Neuronal stem cell (in vitro differentiated cells): ENCODE measurements at places on chromosomes 7 and 10.

DNA sequence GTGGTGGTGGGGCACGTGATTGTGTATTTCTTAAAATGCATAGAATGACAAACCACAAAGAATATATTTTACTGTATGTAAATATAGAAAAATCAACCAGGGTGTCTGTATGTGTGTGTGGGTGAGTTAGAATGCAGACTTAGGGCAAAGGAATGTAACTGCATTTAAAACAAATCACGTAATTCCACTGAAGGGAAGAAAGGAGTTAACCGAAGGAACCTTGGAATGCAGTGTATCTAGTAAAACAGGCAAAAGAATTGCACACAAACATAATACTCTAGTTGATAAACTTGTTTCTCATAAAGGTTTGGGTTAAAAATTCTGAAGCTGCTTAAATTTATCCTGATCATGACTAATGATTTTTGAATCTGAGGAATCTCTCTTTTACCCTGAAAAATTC is 134.9 kb downstream of the ADRA2A start:
- H3K36me3 ChIP-seq = no peaks in the 10 kb centered on the region
- H3K27me3 ChIP-seq = no peaks in the 10 kb centered on the region
- no peak for DNase-seq
- H3K27ac ChIP-seq = no peak overlapping the region
- no peaks in the 10 kb centered on the region for H3K4me1 ChIP-seq

GRCh38 chr10:74691164-74691563 is 135.2 kb upstream of the KAT6B start:
- no peaks in the 10 kb centered on the region for H3K36me3 ChIP-seq
- H3K4me1 ChIP-seq = no peaks in the 10 kb centered on the region
- no peak for DNase-seq
- H3K4me3 ChIP-seq = no peak overlapping the region

DNA sequence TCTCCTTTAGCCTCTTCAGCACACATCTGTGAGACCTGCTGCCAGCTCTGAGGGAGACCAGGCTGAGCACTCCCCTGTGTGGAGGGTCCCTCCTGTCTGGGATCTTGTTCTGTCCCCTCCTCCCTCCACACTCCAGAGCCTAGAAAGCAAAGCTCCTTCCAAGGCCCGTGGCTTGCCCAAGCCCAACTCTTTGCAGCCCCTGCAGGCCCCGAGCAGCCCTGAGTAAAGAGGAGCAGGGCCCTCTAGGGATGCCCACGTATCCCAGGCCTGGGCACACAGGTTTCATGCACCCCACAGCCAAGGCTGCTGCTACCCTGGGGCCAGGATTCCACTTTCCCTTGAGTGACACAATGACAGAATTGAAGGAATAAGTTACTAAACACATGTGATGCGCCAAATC is 24.0 kb downstream of the COBL start:
- no peaks in the 10 kb centered on the region for H3K4me1 ChIP-seq
- H3K4me3 ChIP-seq = no peak overlapping the region
- H3K27ac ChIP-seq = no peak overlapping the region
- no peaks in the 10 kb centered on the region for H3K27me3 ChIP-seq

GRCh38 chr7:3955751-3956696 is 655.0 kb downstream of the SDK1 start:
- no peak overlapping the region for H3K4me3 ChIP-seq
- H3K27me3 ChIP-seq = no peaks in the 10 kb centered on the region
- H3K4me1 ChIP-seq = peaks cover 3% of the 10 kb centered on the region
- DNase-seq = no peak
- H3K36me3 ChIP-seq = no peaks in the 10 kb centered on the region
- H3K27ac ChIP-seq = no peak overlapping the region

GRCh38 chr7:89618274-89618673 is 536.0 kb upstream of the STEAP1 start:
- H3K36me3 ChIP-seq = no peaks in the 10 kb centered on the region
- no peak overlapping the region for H3K27ac ChIP-seq
- no peak for DNase-seq
- H3K4me1 ChIP-seq = no peaks in the 10 kb centered on the region

DNA sequence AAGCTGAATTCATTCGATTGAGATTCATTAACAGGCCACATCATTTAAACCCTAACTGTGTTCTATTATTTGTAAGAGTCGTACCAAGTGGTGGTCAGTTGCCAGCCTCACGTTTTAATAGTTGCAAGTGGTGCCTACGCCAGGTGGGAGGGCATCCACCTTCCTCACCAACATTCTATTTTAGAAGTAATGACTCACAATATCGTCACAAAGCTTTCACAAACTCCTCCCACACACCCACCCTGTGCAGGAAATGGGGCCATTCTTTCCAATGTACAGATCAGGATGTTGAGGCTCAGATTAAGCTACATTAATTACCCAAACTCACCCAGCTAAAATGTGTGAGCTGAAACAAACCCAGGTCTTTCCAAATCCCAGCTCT is 77.3 kb upstream of the SAMD8 start:
- no peak for DNase-seq
- no peak overlapping the region for H3K27ac ChIP-seq
- H3K4me3 ChIP-seq = no peak overlapping the region
- H3K4me1 ChIP-seq = no peaks in the 10 kb centered on the region
- no peaks in the 10 kb centered on the region for H3K27me3 ChIP-seq

DNA sequence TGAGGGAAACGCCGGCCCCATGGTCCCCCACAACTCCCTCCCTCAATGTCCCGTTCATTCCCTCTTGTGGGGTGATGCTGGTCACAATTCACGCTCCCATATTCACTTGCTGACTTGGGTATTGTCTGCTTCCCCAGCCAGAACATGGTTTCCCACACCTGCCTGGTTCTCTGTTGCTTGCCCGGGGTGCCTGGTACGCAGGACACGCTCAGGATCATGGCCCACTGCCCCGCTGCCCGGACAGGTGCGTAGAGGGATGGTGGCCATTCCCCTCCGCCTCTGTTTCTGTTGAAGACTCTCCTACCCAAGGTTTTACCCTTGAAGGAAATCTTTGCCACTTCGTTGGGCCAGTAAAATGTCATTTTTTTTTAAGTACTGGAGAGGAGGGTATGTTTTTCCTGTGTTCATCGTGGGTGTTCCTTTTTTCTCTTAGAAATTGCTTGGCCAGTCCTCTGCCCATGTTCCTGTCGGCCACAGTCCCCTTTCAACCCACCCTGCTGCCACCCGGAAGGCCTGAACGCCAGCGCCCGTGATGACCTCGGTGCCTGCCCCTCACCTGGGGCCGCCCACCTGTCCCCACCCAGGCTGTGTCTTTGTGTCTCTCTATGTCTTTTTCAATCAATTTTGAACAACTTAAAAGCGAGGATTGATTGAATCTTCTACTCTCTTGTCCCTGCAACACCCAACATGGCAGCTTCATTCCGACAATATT is 38.2 kb downstream of the FOXL3 start:
- H3K27ac ChIP-seq = no peak overlapping the region
- no peaks in the 10 kb centered on the region for H3K36me3 ChIP-seq
- peaks cover 9% of the 10 kb centered on the region for H3K4me1 ChIP-seq
- no peak for DNase-seq

- no peak for DNase-seq
- no peak overlapping the region for H3K27ac ChIP-seq
- H3K4me3 ChIP-seq = no peak overlapping the region
- no peaks in the 10 kb centered on the region for H3K36me3 ChIP-seq
- H3K27me3 ChIP-seq = no peaks in the 10 kb centered on the region
These were observed 181.7 kb downstream of the HERPUD2 start for GRCh38 chr7:35513195-35513594.

DNA sequence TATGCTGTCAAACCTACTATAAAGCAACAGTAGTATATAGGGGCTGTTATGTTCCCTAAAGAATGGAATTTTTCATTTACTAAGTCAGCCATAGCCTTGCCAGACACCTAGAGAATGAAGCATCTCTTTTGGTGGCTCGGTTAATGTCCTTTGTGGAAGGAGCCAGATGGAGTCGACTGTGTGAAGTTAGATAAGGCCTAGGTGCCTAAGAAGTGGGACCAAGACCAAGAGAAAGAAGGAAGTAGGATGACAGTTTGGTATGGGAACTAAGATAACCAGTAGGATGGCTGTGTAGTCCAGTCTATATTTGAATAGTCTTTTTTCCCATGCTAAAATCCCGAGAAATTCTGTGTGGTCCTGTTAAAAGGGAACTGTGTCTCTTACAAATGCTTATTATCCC is 62.2 kb downstream of the REEP3 start:
- no peak overlapping the region for H3K4me3 ChIP-seq
- H3K36me3 ChIP-seq = no peaks in the 10 kb centered on the region
- no peak overlapping the region for H3K27ac ChIP-seq
- H3K4me1 ChIP-seq = no peaks in the 10 kb centered on the region
- H3K27me3 ChIP-seq = no peaks in the 10 kb centered on the region

GRCh38 chr10:74058071-74058470 is 60.2 kb downstream of the VCL start:
- peaks cover 24% of the 10 kb centered on the region for H3K36me3 ChIP-seq
- no peaks in the 10 kb centered on the region for H3K4me1 ChIP-seq
- H3K27ac ChIP-seq = no peak overlapping the region
- no peak for DNase-seq

- no peaks in the 10 kb centered on the region for H3K36me3 ChIP-seq
- no peak overlapping the region for H3K4me3 ChIP-seq
- H3K27ac ChIP-seq = no peak overlapping the region
- no peak for DNase-seq
- no peaks in the 10 kb centered on the region for H3K27me3 ChIP-seq
These were observed 78.4 kb upstream of the MEOX2 start for GRCh38 chr7:15764851-15765382.

GRCh38 chr10:61608255-61609033 is 54.3 kb upstream of the CABCOCO1 start:
- H3K36me3 ChIP-seq = no peaks in the 10 kb centered on the region
- H3K4me1 ChIP-seq = no peaks in the 10 kb centered on the region
- H3K4me3 ChIP-seq = no peak overlapping the region

GRCh38 chr7:119556436-119556835 is 716.5 kb upstream of the KCND2 start:
- DNase-seq = no peak
- H3K36me3 ChIP-seq = no peaks in the 10 kb centered on the region
- H3K4me3 ChIP-seq = no peak overlapping the region
- H3K27ac ChIP-seq = no peak overlapping the region
- H3K4me1 ChIP-seq = no peaks in the 10 kb centered on the region

DNA sequence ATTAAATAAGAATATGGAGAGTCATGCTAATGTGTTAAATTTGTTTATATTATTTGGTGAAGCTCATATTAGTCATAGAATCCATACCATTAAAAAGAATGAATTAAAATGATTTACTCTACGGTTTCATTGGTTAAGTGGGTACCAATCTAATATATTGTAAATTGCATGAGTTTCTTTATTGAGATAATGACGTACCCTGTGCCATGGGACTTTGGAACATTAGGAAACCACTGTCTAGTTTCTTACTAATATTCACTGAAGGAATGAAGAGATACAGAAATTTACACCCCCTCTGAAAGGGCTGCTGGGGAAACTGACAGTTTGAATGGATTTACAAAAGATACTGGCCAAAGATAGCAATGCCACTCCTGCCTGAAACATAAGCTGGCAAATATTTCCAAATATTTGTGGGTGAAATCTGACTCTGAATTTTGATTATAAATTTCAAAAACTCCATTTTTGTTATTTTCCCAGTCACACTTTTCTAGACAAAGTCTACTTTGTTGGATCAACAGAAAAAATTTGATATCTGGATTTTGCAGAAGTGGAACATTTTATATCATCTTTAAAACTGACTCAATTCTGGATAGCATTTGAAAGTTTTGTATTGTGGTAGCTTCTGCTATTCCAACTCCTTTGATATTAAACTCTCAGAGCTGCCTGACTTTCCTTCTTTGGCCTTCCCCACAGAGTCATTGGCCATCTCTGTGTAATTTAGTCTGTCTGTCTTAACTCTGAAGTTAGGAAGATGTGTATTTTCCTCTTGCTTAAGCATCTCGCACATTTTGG is 22.3 kb downstream of the MDFIC start:
- H3K4me1 ChIP-seq = peaks cover 6% of the 10 kb centered on the region
- H3K27me3 ChIP-seq = no peaks in the 10 kb centered on the region
- no peak for DNase-seq
- no peak overlapping the region for H3K27ac ChIP-seq

DNA sequence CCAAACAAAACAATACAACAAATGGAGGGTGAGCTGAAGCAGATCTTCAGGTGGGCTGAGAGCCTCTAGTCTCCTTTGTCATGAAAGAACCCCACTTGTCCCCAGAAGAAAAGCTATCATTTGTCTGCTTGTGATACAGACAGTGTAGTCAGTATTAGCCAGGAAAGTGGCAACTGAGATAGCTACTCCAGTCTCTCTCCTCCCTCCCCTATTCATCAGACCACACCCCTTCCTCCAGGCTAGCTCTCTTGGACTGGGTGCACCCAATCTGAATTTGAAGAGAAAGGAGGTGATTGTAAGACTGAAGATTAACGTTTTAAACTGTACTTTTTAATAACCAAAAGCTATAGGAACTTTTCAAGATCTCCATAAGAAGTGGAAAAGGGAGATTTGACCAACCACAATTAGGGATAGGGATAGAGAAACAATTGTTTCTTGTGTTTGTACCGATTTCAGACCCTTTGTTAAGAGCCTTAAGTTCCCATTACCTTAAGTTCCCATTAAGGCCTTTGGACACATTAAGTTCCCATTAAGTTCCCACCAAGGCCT is 14.1 kb downstream of the BMPR1A start:
- peaks cover 19% of the 10 kb centered on the region for H3K4me1 ChIP-seq
- no peaks in the 10 kb centered on the region for H3K27me3 ChIP-seq
- peak overlapping the region; percentile 11 for H3K27ac ChIP-seq
- no peaks in the 10 kb centered on the region for H3K36me3 ChIP-seq
- H3K4me3 ChIP-seq = no peak overlapping the region
- no peak for DNase-seq
